ENCODE measurements at places on chromosomes 7 and 10.

- DNase-seq, result no peak
Observed at GRCh38 chr7:151226560-151226874, 488 bp downstream of the ABCF2 start.

- no peak for DNase-seq
Observed at GRCh38 chr7:107276220-107276827, 107.5 kb downstream of the HBP1 start.

DNA sequence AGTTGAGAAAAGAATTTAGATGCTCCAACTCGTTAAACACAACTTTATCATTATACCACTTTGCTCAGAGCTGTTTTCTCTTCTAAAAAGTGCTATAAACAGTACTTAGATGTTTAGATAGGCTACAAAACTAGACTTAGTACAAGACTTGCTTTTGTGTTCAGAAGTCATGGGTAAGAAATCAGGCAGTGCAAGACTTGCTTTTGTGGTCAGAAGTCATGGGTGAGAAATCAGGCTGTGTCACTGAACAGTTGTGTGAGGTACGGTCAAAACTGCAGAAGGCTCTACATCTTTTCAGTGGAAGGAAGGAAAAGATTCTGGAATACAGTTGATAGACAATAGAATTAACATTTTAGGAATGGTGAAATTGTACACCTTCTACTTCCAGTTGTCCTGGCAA lies 239.7 kb downstream of the DNAJB9 start:
- DNase-seq, result no peak

DNA sequence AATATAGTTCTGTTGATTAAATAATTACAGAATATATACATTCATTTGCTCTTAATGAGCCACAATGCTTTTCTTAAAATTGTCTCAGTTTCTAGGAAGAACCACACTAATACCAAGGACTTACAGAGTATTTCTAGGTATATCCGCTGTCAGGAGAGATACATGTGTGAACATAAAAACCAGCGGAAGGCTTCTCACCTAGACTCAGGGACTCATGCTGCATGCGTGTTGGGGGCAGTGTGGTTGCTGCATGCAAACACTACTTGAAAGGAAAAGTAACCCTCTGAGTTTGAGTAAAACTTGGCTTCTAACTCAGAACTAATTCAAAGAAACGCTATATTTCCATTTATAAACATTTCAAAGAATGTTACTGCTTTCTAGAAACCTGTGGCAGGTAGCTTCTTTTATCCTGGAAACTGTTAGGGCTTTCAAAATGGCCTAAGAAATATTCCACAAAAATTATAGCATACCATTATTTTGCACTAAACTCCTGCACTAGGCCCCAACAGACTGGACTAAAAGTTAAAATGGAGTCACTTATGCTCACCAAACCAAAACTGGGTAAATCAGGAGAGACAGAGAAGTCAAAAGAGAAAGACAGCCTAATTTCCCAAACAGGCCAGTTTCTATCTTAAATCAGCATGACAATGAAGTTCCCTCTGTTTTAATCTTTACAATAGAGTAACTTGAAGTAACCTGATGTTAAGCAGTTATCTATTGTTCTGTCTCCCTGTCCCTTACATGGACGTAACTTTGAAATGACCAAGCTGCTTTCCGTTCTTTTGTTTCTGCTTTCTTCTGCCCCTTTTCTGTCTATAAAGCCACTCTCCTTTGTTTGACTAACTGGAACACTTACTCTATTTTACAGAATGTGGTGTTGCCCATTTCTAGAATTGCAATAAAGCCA lies 95.2 kb upstream of the FAM133B start:
- no peak for DNase-seq

DNA sequence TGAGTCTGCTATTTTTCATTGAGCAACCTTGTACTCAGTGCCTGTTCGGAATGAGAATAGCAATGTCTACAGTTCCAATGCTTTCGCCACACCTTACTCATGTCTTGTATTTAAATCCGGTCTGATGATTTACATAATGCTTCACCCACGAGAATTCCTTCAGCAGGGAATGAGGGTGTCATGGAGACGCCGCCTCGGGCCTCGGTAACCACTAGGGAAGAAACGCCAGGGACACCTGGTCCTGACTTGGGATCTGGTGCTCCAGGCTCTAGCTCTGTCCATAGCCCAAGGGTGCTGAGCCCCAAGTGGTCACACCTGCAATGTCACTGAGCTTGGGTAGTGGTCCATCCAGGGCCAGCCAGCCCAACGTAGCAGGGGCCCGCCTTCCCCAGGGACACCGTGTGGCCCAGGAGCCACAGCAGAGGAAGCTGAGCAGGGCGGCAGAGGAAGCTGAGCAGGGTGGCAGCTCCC lies 37.4 kb downstream of the PRKAG2 start:
- DNase-seq, result no peak

DNA sequence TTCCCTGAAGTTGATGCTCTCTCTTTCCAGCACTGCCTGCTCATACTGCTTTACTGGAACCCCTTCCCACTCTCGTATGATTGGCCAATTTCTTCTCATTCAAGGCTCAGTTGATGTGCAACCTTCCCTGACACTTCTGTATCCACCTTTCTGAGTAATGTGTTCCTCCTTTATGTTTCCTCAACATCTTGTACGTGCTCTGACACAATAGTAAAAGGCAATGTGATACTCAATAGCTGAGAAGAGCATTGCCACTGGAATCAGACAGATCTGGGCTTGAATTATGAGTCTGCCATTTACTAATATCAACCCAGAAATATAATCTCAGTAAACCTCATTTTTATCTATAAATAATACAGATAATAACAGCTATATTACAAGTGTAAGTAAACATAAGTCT lies 34.7 kb downstream of the ARL4A start:
- DNase-seq, result no peak

DNA sequence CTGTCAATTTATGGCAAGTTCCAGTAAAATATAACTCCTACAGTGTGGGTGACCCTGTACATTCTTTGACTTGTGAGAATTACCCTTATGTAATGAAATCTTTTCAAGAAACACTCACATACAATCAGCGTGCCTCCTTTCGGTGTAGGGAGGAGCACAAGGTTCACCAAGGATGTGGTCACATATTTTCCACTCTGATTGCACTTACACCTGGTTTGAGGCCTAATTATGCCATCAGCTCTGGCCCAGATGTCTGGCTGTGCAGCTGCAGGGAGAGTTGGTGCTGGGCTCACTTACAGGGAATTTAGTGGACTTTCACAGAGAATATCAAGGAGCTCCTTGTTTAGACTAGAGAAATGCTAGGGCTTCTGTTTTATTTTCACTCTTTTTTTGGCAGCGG lies 146.0 kb upstream of the STEAP4 start:
- DNase-seq, result no peak

DNA sequence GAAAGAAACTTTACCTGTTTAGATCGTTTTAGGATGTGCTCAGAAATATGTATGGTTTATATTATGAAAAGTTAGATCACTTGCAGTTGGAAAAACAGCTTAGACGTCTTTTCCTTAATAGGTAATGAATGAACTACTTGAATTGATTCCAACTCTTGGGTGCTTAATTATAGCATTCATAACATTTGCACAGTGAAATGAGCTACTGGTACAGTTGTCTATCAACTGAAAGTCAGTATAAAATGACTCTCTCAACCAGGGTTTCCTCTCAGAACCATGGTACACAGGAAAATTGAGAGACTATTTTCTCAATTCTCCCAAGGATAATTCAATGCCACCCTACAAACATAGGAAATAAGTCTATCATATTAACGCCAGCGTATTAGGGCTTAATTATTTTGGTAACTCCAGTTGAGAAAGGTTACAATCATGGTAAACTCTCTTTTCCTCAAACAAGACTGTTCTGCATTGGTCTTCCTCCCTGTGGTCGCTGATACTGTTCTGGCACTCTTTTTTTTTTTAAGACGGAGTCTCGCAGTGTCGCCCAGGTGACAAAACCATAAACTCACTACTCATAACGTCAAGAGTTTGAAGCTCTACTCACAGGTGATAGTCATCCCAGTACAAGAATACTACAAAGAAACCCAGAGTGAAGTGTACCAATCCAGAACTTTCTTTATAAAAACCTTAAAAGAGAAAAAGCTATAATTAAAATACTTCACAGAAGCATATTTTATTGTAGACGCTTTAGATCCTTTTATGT lies 2.0 kb downstream of the ANLN start:
- peak; percentile 37 for DNase-seq

DNA sequence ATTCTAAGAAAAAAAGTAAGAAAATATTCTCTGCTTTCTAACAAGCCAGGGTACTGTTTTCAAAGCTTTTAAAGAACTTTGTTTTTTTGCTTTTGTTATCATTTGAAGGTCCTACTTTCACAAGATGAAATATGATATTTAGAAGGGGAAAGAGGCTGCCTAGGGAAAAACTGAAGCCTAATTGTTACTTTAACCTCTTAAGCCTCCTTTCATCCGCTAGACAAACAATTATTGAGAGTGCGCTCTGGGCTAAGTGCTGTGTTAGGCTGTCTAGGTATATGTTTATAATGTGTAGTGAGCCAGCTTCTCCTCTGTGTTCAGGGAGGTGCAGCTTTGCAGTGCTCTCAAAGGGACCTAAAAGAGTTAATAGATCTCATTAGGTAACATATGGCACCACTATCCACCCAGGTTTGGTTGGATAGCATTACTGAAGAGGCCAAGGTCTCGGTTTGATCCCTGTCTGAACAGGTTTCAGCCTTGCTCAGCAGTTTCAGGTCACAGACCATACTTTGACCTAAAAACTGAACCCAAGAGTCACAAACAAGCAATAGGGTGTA lies 17.9 kb downstream of the PDK4 start:
- DNase-seq, result no peak

DNA sequence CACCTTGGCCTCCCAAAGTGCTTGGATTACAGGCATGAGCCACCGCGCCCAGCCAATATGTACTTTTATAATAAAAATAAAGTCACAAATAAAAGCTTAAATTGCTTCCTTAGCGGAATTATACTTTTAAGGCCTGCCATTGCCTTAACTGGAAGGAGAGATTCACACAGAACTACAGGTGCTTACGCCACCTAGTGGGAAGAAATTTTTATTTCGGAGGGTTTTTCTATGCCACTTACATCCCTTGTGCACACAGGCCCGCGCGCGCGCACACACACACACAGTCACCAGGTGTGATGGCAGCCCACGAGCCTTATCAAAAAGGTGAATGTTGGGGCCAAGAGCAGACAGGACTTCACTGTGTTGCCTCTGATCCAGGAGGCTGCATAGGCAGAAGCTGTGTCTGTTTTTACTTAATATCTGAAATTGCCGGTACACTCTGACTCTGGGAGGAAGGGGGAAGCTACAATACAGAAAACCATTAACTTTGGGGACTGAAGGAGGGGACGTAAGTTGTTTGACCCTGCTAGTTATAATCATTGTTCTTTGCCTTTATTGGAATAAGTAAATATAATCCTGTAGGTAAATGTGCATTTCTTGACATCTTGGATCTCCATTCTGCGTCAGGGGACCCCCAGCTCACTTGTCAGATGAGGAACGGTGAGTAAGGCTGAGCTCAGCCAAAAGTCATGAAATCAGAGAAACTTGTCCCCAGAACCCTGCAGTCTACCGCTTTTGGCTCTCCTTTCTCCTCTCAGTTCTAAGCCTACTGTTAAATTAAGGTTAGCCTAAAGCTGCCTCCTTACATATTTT lies 87.1 kb downstream of the SLC16A9 start:
- peak; percentile 62 for DNase-seq

GRCh38 chr7:50321487-50322067 lies 17.1 kb downstream of the IKZF1 start:
- DNase-seq, result no peak

- DNase-seq, result no peak
Observed at GRCh38 chr7:47181746-47182361, 400.1 kb downstream of the TNS3 start.

DNA sequence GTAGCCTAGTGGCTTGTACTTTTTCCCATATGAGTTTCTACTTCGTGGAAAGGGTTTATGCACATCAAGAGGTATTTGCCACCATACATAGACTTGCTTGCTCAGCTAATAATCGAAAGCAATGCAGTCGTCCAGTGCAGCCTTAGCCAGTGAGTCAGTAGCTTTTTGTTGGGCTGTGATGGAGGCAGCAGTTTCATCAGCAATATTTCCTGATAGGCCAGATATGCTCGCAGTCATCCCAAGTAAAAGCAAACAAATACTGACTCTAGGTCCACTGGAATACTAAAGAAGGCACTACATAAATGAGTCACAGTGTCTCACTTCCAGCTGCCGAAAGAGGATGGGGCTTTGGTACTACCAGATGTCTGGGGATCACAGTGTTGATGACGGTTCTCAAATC lies 2.1 kb upstream of the BNIP3 start:
- peak; percentile 91 for DNase-seq

DNA sequence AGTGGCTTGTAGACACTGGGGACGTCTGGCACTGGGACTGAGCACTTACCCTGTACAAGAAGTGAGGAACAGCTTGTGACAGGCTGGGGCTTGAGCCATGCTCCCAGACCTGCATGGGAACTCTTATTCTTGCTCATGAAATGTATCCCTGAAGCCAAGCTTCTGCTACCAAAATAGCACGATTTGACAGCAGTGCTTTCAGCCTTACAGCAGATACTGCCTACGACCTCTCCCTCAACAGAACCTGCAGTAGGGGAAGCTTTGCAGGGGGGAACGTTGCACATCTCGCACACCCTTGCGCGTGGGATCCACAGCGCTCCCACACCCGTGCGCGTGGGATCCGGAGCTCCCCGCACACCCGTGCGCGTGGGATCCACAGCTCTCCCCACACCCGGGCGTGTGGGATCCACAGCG lies 88.0 kb downstream of the CREM start:
- no peak for DNase-seq

DNA sequence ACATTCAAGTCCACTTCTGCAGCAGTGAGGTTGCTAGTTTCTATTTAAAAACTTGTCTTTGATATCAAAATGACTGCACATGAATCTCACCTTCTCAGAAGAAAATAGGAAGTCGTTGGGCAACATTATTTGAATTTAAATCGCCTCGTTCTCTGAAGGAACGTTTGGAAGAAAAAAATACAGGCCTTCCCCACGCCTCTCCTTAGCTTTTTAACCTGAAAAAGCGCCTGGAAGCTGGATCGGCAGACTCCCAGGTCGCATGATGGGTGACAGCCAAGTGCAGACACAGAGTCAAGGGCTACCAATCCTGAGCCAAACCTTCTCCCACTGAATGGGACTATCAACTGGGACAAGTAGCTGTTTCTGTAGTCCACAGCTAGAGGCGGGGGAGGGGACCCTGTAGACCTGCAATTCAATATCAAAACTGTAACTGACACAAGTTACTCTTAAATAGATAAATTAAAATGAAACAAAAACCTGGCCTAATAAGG lies 2.2 kb downstream of the FAM53B start:
- no peak for DNase-seq

- DNase-seq, result no peak
Observed at GRCh38 chr7:26657206-26657641, 207.2 kb downstream of the SKAP2 start.

- DNase-seq, result no peak
Observed at GRCh38 chr7:67018940-67019339, 22.3 kb downstream of the TYW1 start.
